ENCODE measurements at places on chromosomes 1 and 21.

DNA sequence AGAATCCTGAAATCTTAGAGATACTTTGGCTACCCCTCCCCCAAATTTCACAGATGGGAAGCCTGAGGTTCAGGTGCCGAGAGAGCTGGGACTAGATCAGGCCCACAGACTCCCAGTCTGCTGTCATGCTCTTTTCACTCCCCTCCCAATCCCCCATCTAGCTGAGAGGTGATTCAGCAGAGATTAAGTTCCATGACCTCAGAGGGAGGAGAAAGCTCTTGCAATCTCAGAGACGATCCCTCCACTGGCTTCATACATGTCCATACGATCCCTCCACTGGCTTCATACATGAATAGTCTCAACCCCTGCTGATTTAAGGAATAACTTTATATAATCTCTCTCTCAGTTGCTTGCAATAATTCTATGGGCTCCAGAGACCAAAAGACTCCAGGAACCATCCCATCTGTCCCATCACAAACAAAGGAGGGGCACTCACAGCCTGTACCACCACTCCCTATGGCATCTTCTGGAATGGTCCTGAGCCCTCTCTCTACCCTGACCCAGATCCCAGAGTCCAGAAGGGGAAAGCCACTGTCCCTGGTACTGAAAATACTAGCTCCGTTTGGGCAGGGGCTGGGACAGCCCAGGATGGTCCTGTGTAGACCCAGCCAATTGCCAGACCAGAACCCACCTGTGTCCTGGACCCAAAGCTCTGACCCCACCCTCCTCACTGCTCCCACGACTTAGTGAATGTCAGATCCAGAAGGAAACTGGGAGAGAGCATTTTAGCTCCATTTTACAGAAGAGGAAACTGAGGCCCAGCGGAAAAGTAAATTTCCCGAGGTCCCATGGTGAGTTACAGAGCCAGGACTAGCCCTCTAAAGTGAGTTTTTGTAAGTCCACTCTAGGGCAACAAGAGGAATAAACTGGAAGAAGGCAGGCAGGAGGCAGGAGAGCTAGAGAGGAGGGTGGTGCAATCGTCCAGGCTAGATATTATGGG lies 27.1 kb downstream of the RIMS3 start:
- no peak for DNase-seq

DNA sequence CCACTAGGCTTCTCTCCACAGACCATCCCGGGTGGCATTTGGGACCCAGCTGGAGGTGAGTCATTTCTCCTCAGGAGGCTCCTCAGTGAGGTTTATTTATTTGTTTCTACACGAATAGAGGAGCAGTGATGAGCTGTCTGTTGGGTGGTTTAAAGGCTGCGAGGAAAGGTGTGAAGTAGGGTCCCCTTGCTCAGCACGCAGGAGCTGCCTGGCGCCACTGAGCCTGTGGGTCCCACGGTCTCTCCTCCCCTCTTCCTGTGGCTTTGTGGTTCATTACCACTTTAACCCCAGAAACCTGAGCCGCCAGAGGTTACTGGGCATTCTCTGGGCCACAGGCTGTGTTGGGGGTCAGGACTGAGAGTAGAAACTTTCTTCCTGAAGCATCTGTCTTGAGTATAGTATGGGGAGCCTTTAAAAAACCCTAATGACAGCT lies 39.9 kb downstream of the IL6R start:
- no peak for DNase-seq

DNA sequence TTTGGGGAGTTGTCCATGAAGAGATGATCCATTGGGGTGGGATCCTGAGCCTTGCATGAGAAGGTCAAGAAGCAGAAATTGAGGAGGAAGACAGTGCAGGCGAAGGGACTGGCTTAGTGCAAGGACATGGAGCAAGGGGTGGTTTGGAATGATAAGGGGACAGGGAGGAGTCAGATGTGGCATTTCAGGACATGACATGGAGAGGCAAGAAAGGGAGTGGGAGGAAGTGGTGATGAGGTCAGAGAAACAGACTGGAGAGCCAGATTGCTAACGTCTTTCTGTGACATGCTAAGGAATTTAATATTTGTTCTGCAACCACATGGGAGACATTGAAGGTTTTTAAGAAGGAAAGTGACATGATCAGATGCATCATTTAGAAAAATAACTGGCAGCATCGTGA lies 346.8 kb upstream of the FMN2 start:
- DNase-seq, result no peak

DNA sequence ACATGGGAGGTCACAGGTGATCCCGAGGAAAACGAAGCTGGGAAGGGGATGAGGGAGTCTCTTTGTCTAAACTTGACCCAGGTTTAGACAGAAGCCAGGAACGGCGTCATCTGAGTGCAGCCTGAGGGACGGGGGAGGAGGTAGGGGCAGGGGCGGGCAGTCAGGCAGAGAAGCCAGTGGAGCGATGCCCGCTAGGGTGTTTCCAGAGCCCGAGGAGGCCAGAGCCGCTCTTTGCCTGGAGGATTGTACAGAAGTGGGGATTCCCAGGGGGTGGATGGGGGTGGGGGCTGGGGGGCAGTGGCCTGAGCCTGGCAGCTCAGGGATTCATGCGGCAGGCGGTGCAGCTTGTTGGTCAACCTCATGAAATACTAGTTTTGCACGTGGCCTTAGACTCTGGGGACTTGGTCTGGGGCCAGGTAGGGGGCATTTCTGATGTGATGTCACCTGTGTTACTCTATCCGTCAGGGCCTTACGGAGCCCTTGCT lies 58.4 kb downstream of the VPS26C start:
- DNase-seq, result no peak

- no peak for DNase-seq
These were observed 29.4 kb upstream of the RBM34 start for GRCh38 chr1:235190431-235190830.

DNA sequence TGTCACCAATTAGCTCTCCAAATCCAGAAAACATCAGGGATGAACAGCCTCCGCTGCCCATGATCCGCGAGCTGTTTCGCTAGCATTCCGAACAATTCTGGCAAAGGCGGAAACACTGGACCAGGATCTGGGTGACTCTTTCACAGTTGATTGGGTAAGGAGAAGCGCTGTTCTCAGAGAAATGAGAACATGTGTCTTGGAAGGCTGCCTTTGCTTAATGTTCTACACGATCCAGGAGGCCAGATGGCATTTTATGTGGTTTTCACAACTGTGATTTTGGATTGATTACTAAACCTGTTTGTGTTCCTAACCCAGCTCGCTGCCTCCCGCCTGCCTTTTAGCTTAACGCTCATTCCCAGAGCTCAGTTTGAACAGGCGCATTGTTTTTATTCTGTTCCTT lies 144.0 kb downstream of the KIF26B start:
- no peak for DNase-seq

DNA sequence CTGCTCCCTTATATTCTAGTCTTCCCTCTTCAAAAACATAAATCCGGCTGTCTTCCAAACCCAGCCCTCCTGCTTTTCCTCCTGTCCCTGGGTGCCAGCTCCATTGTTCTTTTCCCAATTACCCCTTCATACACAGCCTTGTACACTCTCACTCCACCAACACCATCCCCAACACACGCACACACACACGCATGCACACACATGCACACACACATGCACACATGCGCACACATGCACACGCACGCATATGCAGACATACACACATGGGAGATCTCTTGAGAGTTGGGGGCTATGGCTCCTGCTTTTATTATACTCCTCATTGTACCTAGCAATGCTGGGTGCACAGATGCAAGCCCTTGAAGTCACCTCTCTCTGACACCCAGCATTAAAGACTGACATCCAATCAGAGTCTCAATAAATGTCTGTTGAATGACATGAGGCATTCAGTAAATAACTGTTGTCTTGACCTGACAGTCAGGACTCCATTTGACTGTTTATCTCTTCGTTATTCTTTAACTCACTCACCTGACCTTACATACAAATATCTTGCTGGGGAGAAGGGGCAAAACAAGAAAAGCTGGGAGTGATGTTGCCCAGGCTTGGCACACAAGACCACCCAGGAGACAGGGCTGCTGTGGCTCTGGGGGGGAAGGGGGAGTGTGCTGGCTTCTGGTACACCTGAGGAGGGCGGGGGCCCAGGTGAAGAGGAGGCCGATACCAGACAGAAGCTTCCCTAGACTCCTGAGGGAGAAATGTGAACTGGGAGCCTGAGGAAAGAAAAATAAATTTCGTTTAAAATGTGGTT lies 16.0 kb downstream of the ABCA4 start:
- DNase-seq, result no peak

DNA sequence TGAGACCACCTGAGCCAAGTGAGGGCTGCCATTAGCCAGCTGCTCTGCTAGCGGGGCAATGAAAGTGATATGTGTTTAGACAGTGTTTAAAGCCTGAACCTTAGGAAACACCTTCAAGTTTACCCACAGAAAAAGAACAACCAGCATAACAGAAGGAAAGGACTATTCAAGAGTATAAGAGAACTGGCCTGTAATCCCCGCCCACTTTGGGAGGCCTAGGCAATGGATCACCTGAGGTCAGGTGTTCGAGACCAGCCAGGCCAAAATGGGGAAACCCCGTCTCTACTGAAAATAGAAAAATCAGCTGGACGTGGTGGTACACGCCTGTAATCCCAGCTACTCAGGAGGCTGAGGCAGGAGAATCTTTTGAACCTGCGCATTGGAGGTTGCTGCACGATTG lies 149.4 kb downstream of the PCP4 start:
- DNase-seq, result no peak

DNA sequence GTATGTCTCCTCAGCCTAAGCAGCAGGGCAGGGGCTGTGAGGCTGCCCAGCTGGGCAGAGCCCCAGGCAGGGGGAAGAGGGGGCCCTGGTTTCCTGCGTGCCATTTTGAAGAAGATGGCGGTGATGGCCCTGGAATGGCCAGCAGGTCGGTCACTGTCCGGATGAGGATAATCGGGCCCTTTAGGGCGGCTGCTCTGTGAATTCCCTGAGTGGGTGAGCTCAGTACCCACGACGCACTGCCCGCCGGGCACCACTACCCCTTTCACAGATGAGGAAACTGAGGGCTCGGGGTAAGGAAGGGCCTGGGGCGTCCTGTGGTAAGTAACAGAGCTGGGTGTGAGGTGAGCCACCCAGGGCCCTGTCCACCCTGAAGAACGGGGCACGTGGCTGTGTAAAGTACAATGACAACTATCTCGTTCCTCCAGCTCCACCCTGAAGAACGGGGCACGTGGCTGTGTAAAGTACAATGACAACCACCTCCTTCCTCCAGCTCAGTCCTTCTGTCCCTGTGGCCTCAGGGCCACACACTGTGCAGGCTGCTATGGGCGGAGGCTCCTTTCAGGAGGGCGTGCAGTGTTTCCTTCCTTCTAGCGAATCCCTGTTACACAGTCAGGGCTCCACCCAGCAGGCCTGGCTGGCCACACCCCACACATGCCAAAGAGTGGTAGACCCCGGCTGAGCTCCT lies 23.2 kb downstream of the ITGB2 start:
- DNase-seq, result no peak

DNA sequence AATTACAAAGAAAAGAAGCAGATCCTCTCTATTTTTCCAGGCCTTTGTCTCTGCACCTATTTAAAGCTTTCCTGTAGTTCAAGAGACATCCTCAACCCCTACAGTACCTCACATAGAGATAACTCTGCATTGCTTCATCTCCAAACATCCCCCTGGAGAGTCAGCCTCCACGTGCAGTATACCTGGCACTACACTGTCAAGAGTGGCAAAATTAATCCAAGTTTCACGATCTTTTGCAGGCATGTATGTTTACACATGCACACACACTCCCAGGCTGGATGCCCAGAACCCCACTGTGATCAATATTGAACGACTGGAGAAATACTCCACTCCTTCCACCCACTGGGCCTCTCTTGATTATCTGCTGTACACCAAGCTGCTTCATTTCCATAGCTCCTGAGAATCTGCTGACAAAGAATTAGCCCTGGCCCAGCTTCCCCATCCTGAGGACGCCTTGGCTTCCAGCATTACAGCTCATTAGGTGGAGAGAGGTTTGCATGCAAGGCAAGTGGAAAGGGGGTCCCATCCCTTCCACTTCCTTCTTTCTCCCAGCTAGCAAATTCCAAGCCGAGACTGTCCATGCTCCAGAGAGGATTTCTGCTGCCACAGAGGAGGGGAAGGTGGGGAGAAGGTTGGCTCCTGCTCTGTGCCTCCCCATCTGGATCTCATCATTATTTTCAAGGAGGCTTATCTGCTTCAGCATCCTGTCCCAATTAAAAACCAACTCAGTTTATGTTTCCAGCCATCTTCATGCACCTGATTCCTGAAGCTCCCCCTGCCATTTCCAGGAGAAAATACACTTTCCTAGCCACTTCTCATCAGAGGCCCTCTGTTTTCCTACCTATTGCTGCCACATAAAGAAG lies 66.5 kb upstream of the GOLT1A start:
- DNase-seq, result no peak

DNA sequence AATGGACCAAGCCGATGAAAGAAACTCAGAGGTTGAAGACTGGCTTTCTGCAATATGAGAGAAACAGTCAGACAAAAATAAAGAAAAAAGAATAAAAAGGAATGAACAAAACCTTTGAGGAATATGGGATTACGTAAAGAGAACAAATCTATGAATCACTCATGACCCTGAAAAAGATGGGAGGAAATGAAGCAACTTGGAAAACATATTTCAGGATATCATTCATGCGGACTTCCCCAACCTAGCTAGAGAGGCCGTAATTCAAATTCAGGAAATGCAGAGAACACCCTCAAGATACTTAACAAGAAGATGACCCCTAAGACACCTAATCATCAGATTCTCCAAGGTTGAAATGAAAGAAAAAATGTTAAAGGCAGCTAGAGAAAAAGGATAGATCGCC lies 705.3 kb upstream of the CHRM3 start:
- no peak for DNase-seq

GRCh38 chr1:231480008-231480407 lies 48.5 kb upstream of the TSNAX start:
- no peak for DNase-seq

GRCh38 chr1:10033359-10033845 lies 644 bp downstream of the UBE4B start:
- DNase-seq, result peak; percentile 13

DNA sequence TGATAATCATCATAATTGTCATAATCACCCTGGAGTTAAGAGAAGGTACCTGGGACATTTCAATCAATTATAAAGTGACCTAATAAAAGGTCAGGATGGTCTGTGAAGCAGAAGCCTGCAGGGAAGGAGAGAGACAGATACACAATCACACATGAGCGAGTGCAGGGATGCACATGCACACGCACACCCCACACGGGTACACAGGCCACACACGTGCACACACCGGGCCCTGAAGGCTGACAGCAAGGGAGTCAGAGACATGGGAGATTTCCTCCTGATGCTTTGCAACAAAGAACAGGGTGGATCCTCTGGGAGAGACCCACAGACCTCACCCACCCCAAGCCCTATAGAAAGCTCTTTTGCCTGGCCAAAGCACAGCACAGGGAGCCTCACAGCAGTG lies 82.3 kb upstream of the ZC3H12A start:
- DNase-seq, result no peak

- DNase-seq, result no peak
These were observed 36.5 kb downstream of the LRRIQ3 start for GRCh38 chr1:74161497-74161896.

- no peak for DNase-seq
These were observed 1.5 kb downstream of the RO60 start for GRCh38 chr1:193060938-193061337.

DNA sequence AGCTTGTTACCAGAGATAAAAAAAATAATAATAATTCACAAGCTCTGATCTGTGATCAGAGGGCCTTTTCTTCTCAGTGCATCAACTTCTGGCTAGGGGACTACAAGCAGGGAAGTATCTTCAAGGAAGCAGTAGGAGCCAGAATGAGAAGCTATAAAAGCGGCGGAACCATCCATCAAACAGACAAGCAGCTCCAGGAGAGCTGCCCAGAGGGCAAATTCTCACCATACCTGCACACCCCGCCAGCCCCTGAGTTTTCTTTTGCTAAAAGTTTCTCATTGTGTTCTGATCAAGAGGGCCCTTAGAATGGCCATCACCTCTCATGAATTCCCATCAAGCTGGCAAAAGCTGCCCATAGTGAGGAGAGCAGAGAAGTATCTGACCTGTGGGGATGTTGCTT lies 99.4 kb downstream of the SMYD2 start:
- DNase-seq, result no peak

All from NCI-H187 (cell line).